Daoy (cell line): ENCODE measurements at places on chromosomes 2 and 18.
A peak's percentile ranks its signal among the peaks of the same experiment; 100 is the strongest.

DNA sequence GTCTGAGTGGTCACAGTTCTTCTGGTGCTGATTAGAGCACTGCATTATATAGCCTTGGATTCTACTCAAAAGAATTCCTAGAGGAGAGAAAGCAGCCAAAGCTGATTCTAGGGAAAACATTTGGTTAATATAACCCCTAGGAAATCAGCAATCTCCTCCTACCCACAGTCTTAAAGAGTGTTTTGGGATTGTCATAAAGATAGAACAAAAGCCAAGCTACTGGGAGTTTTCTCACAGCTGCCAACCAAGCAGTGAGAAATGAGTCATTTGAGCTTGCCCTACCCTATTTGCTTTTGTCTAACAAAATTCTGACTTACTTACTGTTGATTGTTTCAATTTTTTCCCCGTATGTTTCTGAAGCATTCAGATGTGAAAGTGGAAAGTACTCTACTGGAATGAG lies 469.3 kb downstream of the PLCL1 start:
- DNase-seq, result no peak

DNA sequence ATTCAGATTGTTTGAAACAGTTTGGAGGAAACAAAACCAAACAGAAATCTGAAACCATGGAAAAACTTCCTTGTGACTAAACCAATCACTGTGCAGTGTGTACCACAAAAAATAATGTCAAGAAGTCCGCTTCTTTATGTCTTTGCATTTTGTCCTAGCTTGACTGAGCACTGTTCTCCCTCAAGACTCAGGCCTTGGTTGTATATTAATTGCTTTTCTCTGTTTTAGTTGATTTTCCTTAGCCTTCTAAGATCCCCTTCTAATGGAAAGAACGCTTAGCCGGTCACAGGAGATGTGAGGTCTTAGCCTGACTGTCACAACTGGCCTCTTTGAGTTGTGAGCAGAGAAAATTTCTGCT lies 56.6 kb downstream of the LCLAT1 start:
- no peak for DNase-seq

DNA sequence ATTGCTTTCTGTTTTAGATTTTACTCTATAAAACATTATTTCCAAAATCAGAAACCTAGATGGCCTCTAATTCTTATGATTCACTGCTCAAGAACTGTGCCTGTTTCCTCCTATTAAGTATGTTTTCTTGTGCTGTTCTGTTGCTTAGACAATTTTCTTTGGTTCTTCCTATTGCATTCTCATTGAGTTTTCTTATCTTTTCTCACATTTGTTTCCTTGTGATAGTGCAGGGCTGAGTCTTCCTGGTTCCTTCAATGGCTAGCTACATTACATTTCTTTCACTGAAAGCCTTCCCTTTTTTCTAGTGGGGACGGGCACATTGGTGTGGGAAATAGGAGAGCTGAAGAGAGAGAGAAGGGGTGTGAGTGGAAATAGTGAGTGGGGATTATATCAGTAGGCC lies 183.4 kb downstream of the CALCRL start:
- DNase-seq, result no peak

DNA sequence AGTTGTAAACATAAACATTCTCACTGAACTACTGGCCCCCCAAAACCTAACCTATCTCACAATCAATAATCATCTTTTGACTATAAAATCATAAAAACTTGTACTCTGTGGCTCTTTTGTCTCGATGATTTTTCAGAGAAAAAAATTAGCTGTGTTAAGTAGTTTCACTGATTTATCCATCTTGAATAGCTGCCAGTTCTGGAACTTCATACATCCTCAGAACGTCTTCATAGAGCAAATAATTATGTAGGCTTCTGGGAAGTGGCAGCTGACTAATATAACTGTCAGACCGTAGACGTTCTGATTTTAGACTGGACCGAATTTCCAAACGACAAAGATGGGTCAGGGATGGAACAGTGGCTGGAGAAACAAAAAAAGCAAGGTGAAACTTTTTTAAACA lies 97.3 kb upstream of the CHAC2 start:
- DNase-seq, result no peak

- DNase-seq, result no peak
These were observed 76.2 kb upstream of the CTAGE1 start for GRCh38 chr18:22493940-22494339.

- DNase-seq, result no peak
These were observed 111.8 kb downstream of the TTC27 start for GRCh38 chr2:32739664-32740063.

DNA sequence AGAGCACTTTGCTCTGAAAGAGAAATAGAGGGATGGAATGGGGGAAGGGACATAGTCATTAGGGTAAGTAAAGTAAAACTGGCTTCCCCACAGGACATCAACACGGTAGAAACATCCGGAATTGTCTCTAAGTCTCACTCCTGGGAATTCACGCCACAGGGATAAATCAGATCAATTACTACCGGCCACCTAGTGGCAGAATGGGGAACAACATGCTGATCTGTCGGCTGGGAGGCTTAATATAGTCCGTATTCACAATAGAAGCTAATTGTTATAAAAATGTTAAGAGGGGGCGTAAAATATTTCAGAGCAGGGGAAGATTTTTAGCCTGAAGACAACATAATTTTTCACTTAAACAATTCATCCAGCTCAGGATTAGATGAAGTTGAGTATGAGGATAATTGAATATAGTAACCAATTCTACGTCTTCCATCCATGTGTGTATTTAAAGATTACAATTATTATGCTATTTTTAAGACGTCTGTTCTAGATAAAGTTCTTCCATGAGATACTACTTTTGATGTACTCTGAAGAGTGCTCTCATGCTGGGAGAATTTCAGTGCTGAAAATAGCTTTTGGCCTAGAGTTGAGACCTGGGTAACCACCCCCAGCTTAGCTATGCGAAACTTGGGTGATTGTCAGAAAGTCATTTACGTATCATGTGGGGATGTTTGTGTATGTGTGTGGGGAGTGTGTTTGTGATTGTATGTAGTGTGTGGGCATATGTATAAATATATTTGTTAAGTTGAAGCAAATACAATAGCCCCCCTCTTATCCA lies 65.7 kb downstream of the LRRTM1 start:
- peak; percentile 10 for DNase-seq
